ENCODE measurements at places on chromosomes 2 and 18.

DNA sequence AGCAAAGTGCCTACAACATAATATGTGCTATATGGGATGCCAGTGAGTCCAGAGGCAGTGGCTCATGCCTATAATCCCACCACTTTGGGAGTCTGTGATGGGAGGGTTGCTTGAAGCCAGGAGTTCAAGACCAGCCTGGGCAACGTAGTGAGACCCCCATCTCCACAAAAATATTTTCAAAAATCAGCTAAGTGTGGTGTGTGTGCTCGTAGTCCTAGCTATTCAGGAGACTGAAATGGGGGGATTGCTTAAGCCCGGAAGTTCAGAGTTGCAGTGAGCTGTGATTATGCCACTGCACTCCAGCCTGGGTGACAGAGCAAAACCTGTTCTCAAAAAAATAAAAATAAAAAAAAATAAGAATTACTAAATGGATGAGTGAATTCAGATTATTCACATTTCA is 23.4 kb downstream of the OTX1 start:
- DNase-seq, result no peak

DNA sequence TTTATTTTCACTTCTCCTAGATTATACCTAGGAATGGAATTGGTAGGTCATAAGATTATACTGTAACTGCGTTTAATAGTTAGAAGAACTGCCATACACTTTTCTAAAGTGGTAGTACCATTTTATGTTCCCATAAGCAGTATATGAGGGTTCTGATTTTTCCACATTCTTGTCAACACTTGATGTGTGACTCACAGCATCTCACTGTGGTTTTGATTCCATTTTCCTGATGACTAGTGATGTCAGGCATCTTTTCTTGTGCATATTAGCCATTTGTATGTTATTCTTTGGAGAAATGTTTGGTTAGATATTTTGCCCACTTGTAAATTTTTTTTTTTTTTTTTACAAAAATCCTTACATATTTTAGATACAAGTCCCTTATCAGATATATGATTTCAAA is 2.3 kb downstream of the DCAF17 start:
- DNase-seq, result peak; percentile 81

GRCh38 chr2:85179541-85179940 is 46.3 kb downstream of the TCF7L1 start:
- no peak for DNase-seq

DNA sequence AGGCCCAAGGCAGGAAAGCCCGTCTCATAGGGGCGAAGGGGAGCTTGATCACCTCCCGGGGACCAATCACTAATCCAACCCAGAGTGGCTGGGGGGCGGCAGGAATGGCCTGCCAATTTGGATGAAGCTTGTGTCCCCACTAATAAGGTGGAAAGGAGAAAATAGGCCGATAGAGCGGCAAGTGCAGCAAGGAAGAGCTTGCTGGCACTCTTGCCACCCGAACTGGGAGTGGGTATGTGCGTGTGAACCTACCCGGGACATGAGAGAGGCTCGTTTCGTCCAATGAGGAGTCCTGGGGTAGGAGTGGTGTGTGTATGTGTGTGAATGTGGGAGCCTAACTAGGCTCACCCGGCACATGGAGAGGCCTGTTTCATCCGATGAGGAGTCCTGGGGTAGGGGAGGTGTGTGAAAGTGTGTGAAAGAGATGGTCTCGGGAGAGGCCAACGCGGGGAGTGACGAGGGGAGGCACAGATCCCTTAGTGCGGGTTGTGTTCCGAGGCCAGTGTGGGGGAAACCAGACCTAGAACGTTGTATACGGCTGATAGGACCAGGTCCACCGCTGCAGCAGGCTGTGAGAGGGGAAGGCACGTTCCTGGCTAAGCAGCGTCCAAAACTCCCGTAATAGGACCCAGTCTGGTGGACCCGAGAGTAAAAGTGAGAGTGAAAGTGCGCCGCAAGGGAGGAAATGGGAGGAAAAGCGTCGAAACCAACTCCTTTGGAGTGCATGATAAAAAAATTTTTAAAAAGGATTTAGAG is 47.1 kb upstream of the SELENOI start:
- DNase-seq, result peak; percentile 74

DNA sequence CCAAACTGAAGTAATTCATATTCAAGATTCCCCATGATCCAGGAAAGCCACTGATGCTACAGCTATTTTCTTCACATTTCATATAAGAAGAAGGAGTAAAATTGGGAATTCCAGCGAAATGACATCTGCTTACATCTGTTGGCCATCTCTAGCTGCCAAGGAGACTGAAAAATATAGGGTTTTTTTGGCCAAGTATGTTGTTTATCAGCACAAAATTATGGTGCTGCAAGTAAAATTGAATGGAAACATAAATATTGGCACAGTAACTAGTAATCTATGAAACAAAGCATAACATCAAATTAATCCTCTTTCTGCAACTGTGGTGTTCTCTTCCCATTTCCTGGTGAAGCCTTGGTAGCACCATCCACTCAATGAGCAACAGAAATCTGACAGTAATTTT is 649.5 kb upstream of the ZNF804A start:
- no peak for DNase-seq

DNA sequence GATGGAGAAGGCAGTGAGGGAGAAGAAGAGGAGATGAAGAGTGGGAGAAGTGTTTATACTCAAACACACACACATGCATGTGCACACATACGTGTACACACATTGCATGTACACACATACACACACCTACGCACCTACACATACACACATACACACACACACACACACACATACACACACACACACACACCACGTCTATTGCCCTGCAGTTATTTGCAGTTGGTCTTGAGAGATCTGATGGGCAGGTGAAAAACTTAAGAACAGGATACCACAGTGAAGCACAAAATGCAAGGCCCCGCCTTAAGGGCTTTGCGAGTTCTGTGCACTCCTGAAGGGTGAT is 190.2 kb downstream of the MYCN start:
- no peak for DNase-seq

GRCh38 chr2:27038631-27039339 is 6.0 kb downstream of the TMEM214 start:
- DNase-seq, result no peak

DNA sequence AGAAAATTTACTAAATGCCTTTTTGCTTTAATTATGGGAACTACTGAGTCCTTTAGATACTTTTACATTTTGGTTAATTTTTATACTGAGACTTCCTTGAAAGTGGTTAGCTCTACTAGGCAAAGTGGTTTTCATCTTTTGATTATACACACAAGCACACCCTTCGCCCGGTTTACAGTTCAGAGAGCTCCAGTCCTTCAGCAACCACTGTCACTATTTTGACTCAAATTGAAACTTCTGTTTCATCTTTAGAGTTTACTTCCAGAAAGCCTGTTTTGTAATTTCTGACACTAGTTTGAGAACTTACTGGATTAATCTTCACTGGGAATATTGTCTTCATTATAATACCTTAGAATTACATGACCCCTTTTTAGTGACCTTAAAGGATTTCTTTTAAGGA is 140.3 kb upstream of the FOSL2 start:
- no peak for DNase-seq

- no peak for DNase-seq
Measured at GRCh38 chr2:205605638-205606304, 76.5 kb upstream of the NRP2 start.

- DNase-seq, result peak; percentile 25
Measured at GRCh38 chr2:6780765-6781274, 84.9 kb downstream of the CMPK2 start.

DNA sequence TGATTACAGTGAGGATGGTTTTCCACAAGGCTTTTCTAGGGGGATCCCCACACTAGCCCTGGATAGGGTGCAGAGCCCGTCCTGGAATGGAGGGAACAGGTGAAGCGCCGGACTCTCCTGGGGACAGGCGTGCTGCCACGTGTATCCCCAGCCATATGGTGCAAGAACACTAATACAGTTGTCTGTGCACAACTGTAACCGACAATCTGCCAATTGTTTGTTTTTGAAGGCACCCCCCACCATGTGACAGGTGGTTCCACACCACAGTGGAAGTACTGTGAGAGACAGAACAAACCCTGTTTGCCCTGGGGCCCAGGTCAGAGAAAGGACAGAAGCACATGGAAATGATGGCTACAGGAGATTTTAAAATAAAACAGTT is 52.9 kb downstream of the MYCN start:
- no peak for DNase-seq

DNA sequence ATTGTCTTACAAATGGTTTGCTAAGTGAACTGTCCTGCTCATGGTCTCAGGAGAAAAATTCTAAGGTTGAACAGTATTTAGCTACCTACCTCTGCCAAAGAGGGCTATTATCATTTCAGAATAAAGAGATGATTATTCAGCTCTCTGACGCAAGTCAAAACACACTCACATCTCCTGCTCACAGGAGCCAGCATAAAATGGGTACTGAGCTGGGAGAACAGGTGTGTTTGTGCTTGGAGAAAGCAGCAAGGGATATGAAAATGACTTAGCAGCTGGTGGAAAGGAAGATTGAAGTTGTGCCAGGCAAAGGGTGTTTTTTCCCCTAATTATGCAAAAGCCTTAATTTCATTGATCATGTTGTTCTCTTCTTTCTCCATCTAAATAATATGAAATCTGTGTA is 47.3 kb upstream of the TANK start:
- DNase-seq, result no peak

GRCh38 chr2:104812286-104812685 is 41.6 kb upstream of the POU3F3 start:
- DNase-seq, result no peak

GRCh38 chr2:59018737-59019136 is 777.6 kb upstream of the FANCL start:
- no peak for DNase-seq

GRCh38 chr18:12963069-12963468 is 15.3 kb downstream of the SEH1L start:
- DNase-seq, result no peak

GRCh38 chr2:176415937-176416499 is 146.8 kb downstream of the MTX2 start:
- DNase-seq, result no peak

- no peak for DNase-seq
Measured at GRCh38 chr2:131475831-131476230, at the start of gene TUBA3D. TSS of gene TUBA3D (plus strand) at chr2:131476119. CDS start at chr2:131476200, 81 bp downstream.

GRCh38 chr2:11749646-11750349 is 3.4 kb downstream of the LPIN1 start:
- peak; percentile 20 for DNase-seq

DNA sequence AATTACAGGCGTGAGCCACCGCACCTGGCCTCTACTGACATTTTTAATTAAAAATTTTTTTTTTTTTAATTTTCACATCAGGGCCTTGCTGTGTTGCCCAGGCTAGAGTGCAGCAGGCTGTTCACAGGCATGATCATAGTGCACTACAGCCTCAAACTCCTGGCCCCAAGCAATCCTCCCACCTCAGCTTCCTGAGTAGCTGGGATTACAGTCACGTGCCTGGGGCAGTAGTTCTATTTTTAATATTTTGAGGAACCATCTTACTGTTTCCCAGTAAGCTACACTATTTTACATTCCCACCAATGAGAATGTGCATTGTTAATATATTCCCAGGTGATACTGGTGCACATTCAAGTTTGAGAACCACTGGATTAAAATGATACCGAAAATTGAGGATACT is 92.7 kb downstream of the WDSUB1 start:
- DNase-seq, result no peak
